Stimulated activated CD4-positive, alpha-beta T cell treated with anti-CD3 and anti-CD28 coated beads, TNF-alpha, amount 100 ng/mL, for 1 hour (primary cell): ENCODE measurements at places on chromosomes 2 and 18.

DNA sequence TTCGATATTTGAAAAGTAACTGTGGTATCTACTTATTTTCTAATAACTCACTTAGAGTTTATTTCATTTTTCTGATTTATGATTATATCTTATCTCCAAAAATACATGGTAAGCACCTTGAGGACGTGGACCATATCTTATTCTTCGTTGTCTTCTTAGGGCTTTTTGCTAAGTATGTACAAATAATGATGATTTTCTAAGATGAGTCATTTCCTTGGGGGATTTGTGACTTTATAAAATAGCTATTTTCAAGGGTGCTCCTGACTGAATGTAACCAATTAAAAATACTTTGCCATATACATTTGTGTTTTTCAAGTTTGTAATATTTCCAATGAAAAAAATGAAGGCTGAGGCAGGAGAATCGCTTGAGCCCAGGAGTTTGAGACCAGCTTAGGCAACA, 56.3 kb downstream of the GREB1L start:
- no peak for DNase-seq

DNA sequence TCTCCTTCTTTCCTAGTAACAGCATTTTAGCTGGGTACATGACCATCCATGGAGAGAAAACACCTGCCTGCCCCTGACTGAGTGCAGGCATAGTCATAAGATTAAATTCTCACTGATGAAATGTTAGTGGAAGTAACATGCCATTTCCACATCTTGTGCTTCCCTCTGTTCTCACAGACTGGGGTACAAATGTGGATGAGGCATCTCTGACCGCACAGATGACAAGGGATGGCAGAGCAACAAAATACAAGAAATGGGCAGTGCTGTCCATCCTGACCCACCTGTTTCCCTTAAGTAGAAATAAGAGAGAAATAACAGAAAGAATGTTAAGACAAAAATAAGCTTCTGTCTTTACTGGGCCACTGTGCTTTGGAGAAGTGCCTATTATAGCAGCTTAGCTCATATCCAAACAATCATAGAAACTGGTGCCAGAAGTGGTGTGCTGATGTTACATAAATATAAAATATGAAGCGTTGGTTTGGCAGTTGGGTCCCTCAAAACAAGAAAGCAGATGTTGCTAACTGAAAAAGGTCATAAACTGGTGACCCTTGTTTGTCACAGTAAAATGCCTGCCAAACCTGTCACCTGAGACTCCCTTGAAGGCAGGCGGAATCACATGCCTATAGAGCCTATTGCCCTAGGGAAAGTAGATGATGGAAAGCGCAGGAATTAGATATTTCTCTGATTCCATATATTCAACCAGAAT, 72.4 kb upstream of the CCDC150 start:
- DNase-seq: no peak

- DNase-seq: no peak
Measured at GRCh38 chr2:28544922-28545589, 49.2 kb downstream of the PLB1 start.

DNA sequence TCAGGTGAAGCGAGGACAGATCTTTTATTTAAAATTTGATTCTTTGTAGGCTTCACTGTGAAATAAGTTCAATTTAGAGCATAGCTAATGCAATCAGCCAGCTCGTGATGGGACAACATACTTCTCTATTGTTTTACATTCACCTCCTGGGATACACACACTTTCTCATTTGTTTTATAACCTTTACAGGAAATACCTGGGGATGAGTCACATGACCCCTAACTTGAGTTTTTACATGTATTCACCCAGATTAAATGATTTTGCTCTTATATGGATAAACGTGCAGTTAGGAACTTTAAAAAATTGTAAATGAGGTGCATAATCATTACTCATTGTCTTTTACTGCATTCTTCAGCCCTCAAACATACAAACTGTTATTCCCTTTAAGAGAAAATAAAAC, 152.1 kb downstream of the NEDD4L start:
- DNase-seq: no peak

GRCh38 chr18:66682855-66683322, 79.0 kb upstream of the CDH19 start:
- DNase-seq: no peak

- no peak for DNase-seq
Measured at GRCh38 chr2:52968043-52968442, 799.6 kb upstream of the CHAC2 start.

GRCh38 chr2:171712051-171712450, 24.8 kb downstream of the DYNC1I2 start:
- DNase-seq: no peak

GRCh38 chr2:375956-376307, 88.0 kb upstream of the ALKAL2 start:
- no peak for DNase-seq

- DNase-seq: no peak
Measured at GRCh38 chr2:54939446-54940118, 110.7 kb downstream of the RTN4 start.

DNA sequence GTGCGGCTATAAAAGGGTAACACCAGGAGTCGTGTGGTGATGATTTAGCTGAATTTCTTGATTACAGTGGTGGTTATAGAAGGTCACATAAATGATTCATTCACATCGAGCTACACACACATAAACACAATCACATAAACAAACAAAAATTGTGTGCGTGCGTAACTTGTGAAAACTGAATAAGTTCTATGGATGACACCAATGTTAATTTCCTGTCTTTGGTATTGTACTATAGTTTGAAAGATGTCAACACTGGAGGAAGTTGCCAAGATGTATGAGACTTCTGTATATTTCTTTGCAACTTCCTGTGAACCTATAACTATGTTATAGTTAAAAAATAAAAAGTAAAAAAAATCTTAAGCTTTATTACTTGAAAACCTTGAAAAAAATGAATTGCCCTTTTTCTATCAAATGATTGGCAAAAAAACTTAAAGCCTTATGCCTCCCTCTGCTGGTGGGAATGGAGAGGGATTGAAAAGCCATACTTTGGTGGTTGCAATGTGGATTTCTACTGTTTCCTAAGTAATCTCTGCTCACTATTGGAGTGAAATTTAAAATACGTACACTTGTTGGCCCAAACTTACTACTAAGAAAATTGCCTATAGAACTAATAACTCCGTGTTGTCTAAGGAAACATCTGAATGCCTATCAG, 227.7 kb downstream of the RPIA start:
- DNase-seq: no peak

GRCh38 chr18:68314403-68314802, 400.5 kb downstream of the TMX3 start:
- DNase-seq: no peak
